ENCODE measurements at places on chromosomes 2 and 18.

DNA sequence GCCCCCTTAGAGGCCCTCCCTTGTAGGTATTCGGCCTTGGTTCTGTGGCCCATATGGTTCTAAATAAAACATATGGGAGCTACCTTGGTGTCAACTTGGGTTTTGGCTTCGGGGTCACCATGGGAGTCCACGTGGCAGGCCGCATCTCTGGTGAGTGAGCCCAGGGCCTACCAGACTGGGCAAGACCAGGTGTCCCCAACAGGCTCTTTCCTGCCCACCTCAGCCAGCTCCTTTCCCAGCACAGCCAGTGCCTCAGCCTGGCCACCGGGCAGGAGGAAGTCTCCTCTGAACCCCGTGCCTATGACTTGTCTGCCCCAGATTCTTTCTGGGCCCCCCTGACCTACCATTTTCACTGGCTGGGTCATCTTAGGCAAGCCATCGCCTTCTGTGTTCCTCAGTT, 268.8 kb upstream of the TEKT4 start:
- no peak for DNase-seq

DNA sequence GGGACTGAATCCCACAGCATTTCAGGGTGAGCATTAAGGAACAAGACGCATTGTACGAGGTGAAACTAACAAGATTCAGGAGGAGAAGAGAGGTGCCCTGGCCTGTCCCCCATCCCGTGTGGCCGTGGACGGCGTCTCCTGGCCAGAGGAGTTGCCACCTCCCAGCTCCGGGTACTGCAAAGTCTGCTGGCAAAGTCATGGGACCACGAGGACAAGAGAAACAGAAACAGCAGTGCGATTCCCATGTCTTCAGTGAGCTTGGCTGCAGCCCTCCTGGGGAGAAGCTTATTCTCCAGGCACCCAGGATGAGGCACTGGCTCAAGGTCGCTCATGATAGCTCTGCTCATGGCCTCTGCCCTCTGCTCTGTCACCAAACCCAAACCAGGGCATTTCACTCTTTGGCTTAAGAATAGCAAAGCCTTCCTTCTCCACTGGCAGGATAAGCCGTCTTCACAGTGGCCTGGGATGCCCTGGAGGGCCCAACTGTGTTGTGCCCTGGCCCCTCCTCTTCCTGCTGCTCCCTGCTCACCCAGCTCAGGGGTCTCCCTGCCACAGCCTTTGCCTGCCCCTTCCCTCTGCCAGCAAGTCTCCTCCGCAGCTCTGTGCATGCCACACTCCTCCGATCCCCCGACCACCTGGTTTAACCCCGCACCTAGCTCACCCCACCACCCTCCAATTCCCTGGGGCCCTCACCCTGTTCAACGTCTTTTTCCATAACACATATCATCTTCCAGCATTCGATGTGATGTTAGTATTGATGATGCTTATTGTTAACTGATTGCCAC, 144.8 kb downstream of the PXDN start:
- no peak for DNase-seq

DNA sequence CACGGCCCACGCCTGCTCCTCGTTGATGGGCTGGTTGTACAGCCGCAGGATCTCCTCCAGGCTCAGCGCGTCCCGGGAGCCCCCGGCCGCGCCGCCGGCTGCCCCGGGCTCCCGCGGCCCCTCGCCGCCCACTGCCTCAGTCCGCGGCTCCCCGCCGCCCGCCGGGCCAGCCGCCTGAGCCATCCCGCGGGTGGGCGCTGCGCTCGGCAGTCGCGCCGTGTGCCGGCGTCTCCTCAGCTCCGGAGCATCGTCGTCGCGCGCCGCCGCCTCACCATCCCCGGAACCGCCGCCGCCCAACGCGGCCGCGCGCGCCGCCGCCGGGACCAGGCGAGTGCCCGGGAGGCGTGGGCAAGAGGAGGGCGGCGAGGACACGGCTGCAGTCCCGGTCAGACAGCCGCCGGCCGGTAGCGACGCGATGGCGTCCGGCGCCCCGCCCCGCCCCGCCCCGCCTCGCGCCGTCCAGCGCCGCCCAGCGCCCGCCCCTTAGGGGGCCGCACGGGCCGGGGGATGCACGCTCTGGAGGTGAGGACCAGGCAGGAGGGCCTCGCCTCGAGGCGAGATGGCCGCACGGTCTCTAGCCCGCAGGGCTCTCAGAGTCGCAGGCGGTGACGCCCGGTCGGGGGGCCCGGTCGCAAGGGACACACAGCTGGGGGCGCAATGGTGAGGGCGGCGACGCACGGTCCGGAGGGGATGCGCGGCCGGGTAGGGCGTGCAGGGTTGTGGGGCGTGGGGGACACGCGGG, at the start of gene SPIRE1:
Gene SPIRE1 (minus strand): TSS at position 424 of the 742 bp plus-strand sequence. CDS start 241 bp downstream, at position 183.
- peak; percentile 22 for DNase-seq

- no peak for DNase-seq
Measured at GRCh38 chr2:236054621-236055305, 113.4 kb downstream of the GBX2 start.

GRCh38 chr2:197348721-197349360, 38.3 kb upstream of the ANKRD44 start:
- DNase-seq, result no peak

- no peak for DNase-seq
Measured at GRCh38 chr2:29821591-29821990, 99.8 kb downstream of the ALK start.

DNA sequence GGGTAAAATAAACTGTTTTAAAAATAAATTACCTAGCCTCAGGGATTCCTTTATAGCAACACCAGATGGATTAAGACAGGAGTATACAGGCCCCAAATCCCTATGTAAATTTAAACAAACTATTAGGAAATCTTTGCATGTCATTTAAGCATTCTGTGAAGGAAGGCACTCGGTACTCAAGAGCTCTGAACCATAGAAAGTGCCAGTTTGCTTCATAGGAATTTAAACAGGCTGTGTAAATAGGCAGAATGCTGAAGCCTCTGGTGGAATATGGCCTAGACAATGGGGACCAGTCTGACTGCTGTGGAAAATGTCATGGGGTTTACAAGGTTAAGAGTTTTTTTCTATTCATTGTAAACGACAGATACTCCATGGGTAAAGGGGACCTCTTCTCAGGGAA, 377.4 kb downstream of the DLGAP1 start:
- no peak for DNase-seq

GRCh38 chr2:211745295-211746097, 793.1 kb downstream of the ERBB4 start:
- peak; percentile 52 for DNase-seq

DNA sequence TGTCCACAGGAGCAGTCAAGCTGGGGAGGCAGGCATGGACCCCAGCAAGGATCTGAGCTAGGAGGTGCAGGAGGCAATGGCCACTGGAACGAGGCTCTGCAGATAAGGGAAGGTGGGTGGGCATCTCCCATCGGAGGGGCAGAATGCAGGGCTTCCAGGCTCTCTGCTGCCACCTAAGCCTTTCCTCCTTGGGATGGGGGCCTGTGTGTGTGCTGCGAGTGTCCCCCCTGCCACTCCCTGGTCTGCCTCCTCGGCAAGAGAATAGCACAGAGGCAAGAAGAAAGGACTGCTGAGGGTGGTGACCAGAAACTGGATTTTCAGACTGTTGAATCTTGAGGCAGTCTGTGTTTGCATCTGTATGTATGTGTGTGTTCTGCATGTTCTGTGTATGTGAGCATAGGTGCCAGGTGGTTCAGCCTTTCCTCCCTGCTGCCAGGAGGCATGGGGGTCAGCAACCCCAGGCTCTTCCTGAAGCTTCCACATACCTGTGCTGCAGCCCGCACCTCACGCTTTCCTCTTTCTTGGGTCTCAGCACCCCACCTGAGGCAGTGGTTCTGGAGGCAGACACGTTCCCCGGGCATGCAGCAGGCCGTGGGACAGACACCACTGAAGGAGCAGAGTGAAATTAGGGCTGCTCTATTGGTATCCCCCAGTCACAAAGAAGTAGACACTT, 86.7 kb downstream of the EPAS1 start:
- no peak for DNase-seq

- DNase-seq, result peak; percentile 31
Measured at GRCh38 chr2:121076885-121077549, 208.0 kb downstream of the TFCP2L1 start.

DNA sequence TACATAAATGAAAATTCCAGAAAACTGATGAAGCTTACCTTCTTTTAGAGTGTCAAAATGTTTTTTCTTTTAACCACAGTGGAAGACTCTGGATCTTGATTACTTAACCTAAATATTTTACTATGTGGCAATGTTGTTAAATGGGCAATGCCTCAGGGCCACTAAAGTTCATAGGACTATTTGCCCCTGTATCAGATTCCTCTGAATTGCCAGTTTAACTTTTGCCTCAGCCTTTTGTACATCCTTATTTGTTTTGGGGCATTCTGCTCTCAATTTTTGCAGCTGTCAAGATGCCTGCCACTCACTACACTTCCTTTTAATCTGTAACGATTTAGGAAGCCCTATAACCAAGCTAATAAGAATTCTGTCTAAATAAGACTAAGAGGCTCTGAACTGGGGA, 31.7 kb upstream of the SERTAD2 start:
- DNase-seq, result no peak

- DNase-seq, result no peak
Measured at GRCh38 chr2:240464514-240465241, 29.2 kb downstream of the GPC1 start.

- no peak for DNase-seq
Measured at GRCh38 chr2:219437690-219438206, 3.1 kb downstream of the SPEG start.

DNA sequence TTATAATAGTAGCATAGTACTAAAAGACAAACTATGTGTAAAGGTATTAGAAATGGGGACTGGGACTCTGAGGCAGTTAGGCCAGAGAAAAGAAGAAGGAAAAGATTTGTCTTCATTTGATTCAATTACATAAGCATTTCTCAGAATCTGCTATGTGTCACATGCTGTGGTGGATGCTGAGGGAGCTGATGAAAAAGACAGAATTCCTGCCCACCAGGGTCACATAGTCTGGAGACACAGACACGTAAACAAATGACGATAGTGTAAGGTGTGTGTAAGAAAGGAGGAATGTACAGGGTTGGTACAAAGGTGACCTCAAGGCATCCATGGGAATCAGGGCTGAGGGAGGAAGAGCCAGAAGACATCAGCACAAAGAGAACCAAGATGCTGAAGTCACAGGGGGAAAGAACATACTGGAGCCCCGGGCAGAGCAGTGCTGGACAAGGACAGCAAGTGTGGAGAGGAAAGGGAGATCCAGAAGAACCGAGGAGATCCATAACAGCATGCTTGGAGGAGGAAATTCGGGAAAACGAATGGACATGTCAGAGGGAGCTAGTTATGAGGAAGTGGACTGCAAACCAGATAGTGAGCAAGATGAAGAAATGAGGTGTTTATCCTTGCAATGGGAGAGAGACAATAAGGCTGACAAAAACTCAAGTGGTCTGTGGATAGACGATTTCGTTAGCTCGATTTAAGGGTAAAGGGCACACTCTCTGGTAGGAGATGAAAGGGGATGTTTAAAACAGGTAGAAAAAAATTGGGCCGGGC, 1.2 kb upstream of the MAPRE3 start:
- DNase-seq, result no peak

DNA sequence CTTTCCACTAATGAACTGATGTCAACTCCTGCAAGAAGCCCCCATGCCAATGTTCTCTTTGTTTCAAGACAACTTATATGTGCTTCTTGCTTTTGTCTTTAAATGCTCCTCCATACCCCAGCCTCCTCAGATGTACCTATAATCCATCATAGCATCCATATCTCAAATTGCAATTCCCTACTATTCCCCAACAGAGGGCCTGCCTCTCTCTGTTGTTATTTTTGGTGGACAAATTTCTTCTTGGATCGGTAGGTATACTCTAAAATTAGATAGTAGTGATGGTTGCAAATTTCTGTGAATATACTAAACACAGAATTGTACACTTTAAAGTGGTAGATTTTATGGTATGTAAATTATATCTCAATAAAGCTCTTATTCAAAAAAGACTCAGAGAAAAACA, 820.1 kb downstream of the METTL4 start:
- DNase-seq, result no peak

DNA sequence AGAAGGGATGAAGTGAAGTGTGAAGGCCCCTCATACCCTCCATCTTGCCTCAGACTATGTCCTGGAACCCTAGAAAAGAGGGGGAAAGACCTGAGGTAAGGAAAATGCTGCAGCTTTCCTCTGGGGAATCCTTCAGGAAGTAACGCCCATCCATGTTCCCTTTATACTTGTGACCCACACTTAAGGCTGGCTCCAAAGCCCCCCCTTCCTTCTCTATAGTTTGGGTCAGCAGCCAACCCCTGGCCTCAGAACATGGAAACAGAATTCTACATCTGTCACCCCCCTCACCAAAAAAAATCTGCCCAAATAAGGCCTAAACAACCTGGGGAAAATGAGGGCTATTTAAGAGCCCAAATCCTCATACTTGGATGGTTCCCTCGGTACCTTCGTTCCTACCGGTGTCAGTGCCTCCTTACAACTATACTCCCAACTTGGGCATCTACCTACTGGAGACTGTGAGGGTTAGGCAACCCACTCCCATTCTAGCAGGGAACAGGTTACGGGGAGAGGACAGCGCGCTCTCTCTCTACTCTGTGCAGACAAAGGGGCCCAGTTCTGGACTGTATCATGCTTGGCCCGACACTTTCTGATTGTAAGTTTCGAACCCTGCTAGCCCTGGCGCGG, 689 bp downstream of the OST4 start:
- DNase-seq, result no peak

DNA sequence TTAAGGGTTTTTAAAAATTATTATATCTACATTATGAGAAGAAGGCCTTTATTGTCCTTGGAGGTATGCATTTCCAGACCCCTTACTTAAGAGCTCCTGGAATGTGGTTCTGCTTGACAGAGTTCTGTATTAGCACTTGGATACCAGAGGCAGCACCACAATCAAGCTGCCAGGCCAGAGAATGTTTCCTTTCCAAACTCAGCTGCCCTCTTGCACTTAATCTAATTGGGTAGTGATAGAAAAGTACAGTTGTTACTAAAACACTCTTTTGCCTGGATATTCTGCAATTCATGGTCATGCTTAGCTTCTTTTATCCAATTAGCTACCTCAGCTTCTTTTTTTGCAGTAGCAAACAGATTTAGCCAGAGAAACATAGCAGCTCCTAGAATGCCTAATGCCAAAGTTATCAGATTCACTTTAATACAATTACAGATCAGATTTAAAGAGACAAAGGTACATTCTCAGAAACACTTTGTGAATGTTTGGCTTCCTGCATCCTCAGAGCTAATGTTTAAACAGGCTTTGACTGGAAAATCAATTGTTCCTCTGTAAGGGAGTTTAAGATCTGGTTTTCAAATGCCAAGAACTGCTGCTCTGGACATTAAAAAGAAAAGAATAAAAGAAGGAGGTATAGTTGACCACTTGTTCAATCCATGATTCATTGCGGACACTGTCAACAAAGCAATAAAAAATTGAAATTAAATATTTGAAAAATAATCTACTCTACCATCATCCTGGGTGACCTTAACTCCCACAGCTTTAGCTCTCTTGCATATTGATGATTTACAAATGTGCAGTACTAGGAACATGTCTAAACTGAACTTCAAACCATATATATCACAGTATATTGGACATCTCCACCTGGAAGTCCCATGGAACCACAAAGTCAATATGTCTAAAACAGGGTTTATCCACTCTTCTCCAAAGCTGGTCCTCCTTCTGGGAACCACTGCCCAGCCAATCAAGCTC, 12.8 kb downstream of the NOSTRIN start:
- no peak for DNase-seq

GRCh38 chr2:69798290-69798908, 31.1 kb upstream of the GMCL1 start:
- DNase-seq, result no peak

- no peak for DNase-seq
Measured at GRCh38 chr2:203984-204383, 59.8 kb downstream of the SH3YL1 start.
